ENCODE measurements at places on chromosomes 5 and 9.
A peak's percentile ranks its signal among the peaks of the same experiment; 100 is the strongest.

DNA sequence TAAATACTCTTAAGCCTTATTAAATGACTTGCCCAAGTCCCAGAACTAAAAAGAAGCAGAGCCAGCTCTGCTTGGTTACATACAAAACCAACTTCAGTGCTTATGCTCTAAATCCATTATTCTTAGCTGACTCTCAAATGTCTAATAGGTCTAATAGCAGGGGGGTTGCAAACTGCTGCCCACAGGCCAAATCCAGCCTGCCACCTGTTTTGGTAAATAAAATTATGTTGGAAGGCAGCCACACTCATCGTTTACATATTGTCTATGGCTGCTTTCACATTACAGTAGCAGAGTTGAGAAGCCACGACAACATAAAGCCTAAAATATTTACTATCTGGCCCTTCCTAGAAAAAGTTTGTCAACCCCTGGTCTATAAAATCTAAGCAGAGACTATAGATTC, 69.0 kb downstream of the KLHL3 start:
- DNase-seq: no peak

DNA sequence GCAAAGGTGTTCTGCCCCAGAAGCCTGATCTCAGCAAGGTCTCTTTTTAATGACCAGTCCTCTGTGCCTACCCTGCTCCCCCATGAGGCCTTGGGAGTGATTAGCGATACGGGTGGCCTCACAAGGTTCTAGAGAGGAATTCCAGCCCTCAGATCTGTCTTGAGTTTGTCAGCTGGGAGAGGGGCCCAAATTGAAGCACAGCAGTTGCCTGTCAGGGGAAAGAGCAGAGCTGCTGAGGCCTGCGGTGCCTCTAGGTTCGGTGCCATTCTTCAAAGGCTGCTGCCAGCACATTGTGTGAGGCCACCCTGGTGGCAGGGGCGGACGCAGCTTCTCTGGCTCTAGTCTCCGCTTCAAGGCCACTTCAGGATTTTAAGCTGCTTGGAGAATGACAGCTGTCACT, 85.7 kb upstream of the GRIA1 start:
- peak; percentile 59 for DNase-seq

DNA sequence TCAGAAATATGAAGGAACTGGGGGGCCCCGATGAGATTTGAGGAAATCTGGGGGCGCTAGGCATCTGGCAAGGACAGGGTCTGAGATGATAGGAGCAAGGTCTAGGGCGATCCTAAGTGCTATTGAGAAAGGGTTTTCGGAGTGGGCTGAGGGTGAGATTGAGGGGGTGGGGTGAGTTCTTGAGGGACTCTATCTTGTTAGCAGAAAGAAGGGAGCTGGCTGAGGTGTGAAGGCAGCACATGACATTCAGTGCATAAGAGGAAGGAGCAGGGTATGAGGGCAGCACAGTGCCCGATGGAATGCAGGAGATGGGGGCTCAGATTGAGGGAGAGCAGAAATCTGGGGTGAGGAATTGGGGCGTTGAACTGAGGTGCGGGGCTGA, 640 bp downstream of the TRIM32 start:
- DNase-seq: peak; percentile 62

GRCh38 chr5:143159031-143159430, 244.5 kb downstream of the NR3C1 start:
- no peak for DNase-seq
